ENCODE measurements at places on chromosomes 12 and 14. TPM values are rescaled to one million over a fixed set of nuclear protein-coding genes. Genes with fewer than 3 reads are reported as not detected.

GRCh38 chr12:62914443-62915203, 20.3 kb downstream of the PPM1H start:
- no peak for DNase-seq
- H3K4me1 ChIP-seq: peaks cover 31% of the 10 kb centered on the region
- H3K4me3 ChIP-seq: no peak overlapping the region
- H3K27ac ChIP-seq: no peak overlapping the region
- peaks cover 32% of the 10 kb centered on the region for H3K36me3 ChIP-seq

TDP1 gene
- 18.6 TPM for total RNA-seq

HOXC6 gene
- total RNA-seq: not detected

GRCh38 chr14:99573000-99573330, 31.0 kb downstream of the CCDC85C start:
- peaks cover 67% of the 10 kb centered on the region for H3K4me1 ChIP-seq
- no peak overlapping the region for H3K27ac ChIP-seq
- no peaks in the 10 kb centered on the region for H3K27me3 ChIP-seq
- no peak overlapping the region for H3K4me3 ChIP-seq
- no peaks in the 10 kb centered on the region for H3K36me3 ChIP-seq
- DNase-seq: no peak

- no peak overlapping the region for H3K27ac ChIP-seq
- no peak for DNase-seq
- H3K4me3 ChIP-seq: no peak overlapping the region
- peaks cover 16% of the 10 kb centered on the region for H3K4me1 ChIP-seq
Measured at GRCh38 chr12:116697305-116697704, 40.6 kb downstream of the SPRING1 start.

DNA sequence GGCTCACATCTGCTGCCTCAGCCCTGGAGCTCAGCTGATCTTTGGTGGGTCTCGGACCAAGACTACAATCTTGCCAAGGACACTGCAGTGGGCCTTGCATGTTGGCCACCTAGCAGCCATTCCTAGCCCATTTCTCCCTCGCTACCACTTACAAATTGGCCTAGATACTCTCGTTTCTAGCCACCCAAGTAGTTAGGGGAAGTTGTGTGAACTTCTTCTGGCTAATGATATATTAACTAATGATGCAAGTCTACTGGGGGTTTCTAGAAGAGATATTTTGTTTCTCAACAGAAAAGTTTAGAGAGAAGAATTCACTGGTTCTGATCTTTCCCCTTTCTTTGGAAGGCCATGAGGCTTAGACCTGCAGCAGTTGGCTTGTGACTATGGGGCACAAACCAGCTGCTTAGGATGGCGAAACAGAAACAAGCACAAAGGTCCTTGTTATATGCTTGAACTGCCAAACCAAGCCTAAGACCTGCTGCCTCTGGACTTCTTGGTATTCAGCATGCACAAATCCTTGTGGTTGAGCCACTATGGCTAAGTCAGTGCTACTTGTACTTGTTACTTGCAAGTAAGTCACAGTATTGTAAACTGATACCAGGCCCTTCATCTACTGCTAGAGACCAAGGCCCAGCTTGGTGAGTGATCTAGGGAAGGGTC, 30.5 kb upstream of the GPATCH2L start:
- no peak for DNase-seq
- no peak overlapping the region for H3K4me3 ChIP-seq
- no peaks in the 10 kb centered on the region for H3K36me3 ChIP-seq
